ENCODE measurements at places on chromosomes 16 and 17. TPM values are rescaled to one million over a fixed set of nuclear protein-coding genes. Genes with fewer than 3 reads are reported as not detected.

GRCh38 chr16:28514246-28514645 is 7.6 kb upstream of the IL27 start:
- DNase-seq, result no peak

Gene ACSM3
- 5.7 TPM for total RNA-seq

DNA sequence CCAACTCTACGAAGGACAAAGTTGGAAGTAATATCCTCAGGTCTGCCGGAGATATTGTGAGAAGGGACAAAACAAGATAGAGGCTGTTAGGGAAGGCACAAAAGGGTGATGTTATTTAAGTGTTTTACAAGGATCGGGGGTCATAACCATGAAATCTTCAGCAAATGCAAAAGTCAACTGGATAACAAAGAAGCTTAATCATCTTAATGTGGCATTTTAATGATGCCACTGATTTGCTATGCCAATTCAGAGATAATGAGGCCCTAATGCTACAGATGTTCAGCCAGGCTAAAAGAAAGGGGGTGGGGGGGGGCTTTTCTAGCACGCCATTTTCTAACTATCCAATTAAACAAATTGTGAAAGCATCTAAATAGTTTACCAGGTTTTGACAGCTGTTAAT is 63.1 kb downstream of the IKZF3 start:
- DNase-seq, result no peak

Gene TP53TG3F
- total RNA-seq, result not detected

Gene GPRC5C
- total RNA-seq, result 0.63 TPM

DNA sequence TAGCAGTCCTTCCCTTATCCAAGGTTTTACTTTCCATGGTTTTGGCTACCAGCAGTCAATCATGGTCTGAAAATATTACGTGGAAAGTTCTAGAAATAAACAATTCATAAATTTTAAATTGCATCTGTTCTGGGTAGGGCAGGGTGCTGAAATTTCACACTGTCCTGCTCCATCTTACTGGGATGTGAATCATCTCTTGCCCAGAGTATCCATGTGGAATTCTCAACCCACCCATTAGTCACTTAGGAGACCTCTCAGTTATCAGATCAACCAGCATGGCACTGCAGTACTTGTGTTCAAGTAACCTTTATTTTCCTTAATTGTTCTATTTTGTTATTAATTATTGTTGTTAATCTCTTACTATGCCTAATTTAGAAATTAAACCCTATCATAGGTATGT is 202.8 kb upstream of the CPHXL start:
- DNase-seq, result no peak

All from activated T-cell treated with anti-CD3 and anti-CD28 coated beads, Interleukin-2, amount 50 U/mL, for 4 hours (primary cell).